ENCODE measurements at places on chromosomes 7 and 10.

GRCh38 chr10:13271552-13272163, 28.2 kb downstream of the PHYH start:
- peak; percentile 40 for DNase-seq

DNA sequence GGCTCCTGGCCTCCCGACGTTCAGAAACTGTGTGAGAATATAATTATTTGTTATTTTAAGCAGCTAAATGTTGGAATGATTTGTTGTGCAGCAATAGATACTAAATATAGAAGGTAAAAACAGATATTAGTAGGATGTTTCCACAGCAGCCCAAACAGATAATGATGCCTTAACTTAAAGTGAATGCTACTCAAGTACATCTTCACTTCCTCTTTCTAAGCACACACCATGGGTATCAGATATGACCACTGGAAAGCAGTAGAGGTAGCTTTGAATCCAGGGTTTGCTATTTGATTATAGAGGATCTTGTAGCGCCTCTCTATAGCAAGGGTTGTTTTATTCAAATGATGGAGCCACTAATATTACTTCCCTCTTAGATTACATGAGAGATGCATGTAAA, 38.2 kb upstream of the BET1 start:
- DNase-seq = no peak

DNA sequence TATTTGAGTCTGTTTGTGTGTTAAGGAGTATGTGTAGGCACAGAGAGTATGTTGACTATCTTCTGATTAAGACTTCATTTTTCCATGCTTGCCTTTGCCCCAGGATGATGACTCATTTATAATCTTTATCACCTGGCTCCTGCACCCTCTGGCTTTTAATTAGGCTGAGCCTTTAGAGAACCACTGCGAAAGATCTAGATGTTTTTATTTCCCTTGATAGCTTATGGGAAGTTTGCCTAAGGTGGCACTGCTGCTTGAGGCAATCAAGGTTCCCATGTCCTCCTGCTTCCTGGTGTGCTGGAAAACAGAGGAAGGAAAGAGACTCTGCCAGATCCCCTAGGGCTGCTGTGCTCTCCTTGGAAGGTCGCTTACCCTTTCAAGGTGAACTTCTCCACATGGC, 114.6 kb downstream of the ARL4A start:
- DNase-seq = no peak

DNA sequence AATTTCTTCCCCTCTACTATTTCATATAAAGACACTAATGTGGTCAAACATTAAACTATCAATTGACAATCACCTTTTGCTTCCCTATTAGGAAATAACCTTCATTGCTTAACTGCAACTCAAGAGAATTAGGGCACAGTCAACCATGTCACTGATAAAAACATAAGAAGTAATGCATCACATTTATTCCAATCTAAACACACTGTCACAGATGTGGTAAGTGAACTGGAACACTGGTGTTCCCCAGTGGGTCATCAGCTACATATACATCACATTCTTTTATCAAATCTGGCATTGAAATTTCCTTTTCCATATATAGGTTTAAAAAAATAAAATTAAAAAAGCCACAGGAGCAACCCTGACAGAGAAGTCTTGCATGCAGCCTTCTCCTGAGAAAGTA, 3.7 kb downstream of the TRIL start:
- DNase-seq = no peak

DNA sequence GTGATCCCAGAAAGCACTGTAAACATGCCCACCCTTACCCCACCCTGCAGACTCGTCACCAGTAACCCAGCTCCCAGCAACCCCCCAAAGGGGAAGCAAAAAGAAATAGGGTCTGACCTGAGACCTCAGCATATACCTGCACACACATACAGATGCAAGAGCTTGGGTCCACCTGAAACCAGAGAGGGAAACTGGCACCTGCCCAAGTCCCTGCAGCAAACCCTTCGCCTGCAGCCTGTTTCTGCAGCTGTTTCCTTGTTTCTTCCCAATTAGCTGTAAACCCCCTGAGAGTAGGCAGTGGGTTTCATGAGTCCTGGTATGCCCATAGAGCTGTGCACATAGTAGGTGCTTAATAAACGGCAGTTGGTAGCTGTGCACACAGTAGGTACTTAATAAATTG, 140.5 kb downstream of the FGFR2 start:
- DNase-seq = no peak

GRCh38 chr7:100013328-100013676, 2.1 kb upstream of the ZKSCAN1 start:
- DNase-seq = peak; percentile 14

DNA sequence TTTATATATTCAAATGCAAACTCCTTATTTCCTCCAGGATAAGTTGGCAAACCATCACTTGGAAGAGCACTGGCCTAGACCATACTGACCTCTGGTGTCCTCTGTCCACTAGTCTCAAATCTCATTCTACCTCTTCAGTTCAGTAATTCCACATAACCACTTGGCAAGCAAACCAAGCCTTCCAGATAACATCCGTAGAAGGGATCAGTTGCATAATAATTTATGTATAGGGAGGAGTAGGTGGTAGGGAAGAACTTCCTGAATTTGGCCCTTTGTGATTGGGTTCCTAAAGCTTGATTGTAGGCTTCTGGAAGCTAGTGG, 55.0 kb downstream of the WAC start:
- DNase-seq = no peak

- no peak for DNase-seq
Measured at GRCh38 chr10:43222210-43222720, 44.6 kb downstream of the RASGEF1A start.

GRCh38 chr7:126541406-126541805, 711.3 kb downstream of the GRM8 start:
- DNase-seq = no peak

DNA sequence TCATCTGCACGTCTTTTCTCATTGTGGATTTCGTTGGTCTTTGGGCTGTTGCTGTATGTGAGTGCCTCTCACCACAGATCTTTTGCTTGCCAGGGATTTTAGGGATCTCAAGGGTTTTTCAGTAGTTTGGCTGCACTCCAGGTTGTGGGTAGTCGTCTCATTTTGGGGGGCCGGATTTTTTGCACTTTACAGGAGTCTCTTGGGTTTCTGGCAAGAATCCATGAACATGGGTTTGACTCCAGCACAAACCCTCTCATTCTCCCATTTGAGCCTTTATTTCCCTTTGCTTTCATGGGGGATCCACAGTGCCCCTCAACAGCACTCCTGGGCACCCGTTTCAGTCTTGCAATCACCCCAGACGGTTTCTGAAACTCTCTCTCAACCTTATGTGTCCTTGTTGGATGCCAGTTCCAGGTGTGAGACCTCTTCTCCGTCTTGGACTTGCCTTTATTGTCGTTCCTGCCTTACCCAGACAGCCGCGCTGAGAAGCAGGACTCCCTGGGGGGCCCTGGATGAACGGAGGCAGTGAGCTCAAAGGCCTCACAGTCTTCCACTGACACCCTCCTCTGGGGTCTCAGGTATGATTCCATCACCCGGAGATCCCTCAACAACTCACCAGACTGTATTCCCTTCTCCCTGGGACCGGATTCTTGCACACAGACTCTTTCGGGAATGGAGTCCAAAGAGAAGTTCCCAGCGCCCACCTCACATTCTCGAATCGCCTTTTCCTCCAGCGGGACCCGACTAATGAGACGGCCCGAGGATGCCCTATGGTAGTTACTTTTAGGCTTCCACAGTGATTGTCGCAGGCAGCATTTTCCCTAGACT, 18.8 kb upstream of the ZNF273 start:
- DNase-seq = no peak

DNA sequence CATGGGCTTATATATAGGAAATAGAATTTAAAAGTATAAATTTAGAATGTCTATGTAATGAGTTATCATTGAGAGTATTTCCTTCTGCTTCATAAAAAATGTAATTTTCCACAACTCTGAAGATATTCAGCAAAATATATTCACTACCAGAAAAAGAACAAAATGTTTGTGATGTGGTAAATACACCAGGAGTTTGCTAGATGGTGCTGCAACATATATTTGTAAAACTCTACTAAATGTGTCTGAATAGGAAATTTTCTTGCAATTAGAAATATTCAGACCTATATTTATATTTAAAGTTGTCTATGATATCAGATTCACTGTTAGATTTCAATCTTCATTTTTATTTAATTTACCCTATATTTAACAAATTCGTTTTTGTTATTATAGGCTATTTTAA, 201.1 kb downstream of the PPP1R3A start:
- DNase-seq = no peak

- DNase-seq = no peak
Measured at GRCh38 chr10:132533571-132534260, 3.9 kb upstream of the INPP5A start.

DNA sequence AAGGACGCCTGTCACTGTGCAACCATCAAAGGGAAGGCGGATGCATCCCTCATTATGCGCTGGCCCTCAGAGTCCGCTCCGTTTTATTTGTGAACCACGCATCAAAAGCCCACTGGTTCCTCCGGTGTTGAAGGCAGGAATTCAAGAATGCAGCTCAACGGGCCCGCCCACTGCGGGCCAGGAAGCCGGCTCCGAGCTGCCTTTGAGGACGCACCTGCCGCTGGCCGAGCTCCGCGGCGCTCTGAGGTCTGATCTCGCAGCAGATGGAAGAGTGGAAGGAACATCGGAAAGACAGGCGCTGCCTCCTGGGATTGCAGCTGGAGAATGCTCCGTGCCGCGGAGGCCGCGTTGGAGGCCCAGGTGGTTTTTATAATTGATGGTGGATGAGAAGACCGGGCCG, 56.9 kb upstream of the ADGRA1 start:
- DNase-seq = no peak

DNA sequence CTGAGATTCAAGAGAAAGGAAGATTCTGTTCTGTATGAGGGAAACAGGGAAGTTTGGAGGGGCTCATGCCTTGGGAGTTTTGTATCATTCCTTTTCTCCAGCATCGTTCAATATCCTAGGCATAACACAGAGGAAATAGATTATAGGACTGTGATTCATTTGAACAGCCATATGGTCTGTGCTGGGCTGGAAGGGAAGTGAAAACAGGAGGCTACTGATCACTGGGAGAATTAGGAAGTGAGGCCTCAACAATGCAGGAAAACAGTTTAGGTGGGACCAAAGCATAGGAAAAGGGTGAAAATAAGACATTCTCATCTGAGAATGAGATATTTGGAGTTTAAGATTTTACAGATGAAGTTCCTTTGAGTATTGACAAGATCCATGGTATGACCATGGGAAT, 70.7 kb upstream of the MKX start:
- DNase-seq = no peak

DNA sequence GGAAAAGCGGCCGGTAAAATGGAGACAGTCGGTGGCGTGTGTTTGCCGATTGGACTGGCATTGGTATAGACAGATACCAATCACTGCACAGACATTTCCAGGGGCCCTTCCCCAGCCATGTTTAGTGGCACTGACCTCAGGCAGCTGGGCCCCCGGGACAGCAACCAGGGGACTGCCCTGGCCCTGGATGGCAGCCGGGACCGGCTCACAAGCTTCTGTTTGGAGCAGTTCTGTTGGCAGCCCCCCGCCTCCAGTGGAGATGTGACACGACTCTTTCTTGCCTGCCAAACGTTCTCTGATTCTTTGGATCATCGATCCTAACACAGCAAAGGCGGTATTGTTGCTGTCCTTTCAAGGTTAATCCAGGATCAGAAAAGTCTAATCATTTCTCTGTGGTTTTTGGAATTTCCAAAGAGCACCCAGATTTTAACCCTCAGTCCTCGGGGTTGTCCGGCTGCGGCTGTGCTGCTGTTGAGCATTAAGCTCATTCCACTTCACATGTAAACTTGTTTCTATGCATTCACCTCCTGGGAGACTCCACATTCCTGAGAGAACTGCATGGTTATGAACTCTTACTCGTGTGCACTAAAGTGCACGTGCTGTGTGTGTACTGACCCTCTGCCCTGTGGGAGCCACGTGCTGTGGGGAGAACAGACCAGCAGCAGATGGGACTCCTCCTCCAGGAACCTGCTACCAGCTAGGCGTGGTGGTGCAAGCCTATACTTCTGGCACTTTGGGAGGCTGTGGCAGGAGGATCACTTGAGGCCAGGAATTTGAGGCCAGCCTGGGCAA, 46.0 kb downstream of the FOXK1 start:
- no peak for DNase-seq

GRCh38 chr7:55441774-55442522, 76.8 kb downstream of the LANCL2 start:
- DNase-seq = no peak

Measured in CD4-positive, alpha-beta T cell treated with Interleukin-6 at 100 ng/mL for 8 hours (primary cell).